ENCODE measurements at places on chromosomes 16 and 17.
A peak's percentile ranks its signal among the peaks of the same experiment; 100 is the strongest.

DNA sequence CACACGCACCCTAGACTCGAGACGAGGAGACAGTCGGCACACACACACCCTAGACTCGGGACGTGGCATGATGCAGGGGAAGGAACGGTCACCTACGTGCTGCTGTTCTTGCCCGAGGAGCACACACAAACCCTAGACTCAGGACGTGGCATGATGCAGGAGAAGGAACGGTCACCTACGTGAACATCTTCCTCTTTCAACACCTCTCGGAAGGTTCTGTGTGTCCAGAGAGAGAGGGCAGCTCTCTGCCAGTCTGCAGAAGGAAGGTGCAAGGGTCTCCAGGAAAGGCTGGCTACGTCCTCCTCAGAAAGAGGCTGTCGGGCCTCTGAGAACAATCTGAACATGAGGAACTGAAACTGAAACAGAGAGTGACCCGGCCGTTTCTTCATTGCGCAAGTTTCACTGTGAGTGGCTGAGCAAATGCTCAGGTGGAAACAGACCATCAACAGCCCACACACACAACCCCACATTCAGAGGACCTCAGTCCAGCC lies 43.4 kb downstream of the ZNF276 start:
- no peak for DNase-seq

- DNase-seq, result no peak
Measured at GRCh38 chr16:49747654-49748053, 108.3 kb downstream of the ZNF423 start.

DNA sequence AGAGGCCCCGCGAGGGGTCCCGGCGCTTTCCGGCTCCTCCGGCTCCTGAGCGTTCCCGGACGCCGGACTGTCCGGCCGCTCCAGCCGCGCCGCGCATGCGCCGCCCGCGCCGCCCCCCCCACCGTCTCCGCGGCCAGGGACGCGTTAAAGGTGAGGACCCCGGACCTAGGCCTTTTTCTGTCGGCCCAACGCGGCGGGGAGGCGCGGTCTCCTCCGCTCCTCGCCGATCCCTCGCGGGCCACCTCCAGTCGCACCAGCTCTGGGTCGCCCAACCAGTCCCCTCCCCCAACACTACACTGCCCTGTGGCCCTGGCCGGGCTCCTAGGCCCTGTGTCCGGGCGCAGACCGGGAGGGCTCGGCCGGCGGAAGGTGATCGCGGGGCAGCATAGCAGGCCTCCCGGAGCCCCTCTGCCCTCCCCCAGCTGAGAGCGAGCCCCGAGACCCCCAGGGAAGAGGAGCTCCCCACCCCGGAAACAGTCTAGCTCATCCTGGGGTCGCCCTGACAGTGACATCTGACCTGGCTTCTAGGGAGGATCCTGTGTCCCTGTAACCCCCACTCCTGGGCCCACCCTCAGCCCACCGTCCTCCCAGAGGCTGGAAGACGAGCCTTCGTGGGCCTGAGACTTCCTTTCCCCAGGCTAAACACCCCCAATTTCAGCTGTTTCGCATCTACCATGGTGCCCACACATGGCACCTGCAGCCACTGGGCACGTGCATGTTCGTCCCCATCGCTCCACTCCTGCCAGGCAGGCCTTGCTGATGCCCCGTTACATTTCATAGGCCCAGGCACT lies 14.7 kb upstream of the BCAR1 start:
- peak; percentile 82 for DNase-seq

DNA sequence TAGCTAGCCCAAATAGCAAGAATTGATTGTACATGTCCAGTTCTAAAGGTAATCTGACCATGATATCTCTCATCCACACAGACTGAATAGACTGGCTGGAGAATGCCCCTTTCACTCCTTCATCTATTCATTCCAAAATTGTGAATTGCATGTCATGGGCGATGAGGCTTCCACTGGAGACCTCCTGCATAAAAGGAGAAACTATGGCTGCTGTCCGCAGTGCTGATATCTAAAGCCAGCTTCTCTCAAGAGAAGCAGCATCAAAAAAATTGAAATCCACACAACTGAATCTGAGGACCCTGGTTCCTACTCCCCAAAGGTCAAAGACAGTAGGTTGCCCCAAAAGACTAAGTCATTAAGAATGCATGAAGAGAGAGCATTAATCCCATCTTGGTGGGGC lies 7.9 kb upstream of the SCNN1G start:
- peak; percentile 35 for DNase-seq

GRCh38 chr16:74738113-74738541 lies 36.5 kb downstream of the FA2H start:
- DNase-seq, result peak; percentile 23

DNA sequence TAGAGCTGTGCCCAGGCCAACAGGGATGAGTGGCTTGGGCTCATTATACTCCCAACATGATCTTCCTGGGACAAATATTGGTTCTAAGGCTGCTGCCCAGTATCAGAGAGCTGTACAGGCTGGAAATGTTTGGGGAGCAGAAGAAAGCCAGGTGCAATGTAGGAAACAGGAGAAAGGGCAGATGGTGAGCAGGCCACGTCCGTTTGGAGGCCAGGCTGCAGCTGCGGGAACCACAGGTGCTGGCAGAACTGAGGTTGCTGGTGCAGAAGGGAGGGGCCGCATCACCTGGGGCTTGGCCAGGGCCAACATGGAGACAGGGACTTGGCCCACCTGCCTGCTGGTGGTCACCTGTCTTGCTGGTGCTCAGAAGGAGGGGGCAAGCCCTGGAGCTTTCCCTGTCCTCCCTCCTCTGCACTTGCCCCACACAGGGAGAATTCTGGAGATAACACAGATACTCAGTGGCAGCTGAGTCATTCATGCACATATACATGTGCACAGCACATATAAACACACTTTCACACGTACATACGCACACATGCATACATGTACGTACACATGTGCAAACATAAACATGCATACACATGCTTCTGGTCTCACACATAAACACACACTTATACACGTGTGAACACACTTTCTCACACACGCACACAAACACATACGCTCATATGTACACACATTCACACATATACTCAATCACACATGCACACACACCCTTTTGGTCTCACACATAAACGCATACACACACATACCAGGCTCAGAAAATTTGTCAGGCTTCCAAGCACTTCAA lies 67.7 kb downstream of the WSCD1 start:
- no peak for DNase-seq

GRCh38 chr17:69916761-69917160 lies 158.3 kb upstream of the KCNJ16 start:
- no peak for DNase-seq

GRCh38 chr16:3121851-3122467 lies 9.6 kb downstream of the ZNF205 start:
- DNase-seq, result no peak

GRCh38 chr17:35546487-35546886 lies 9.0 kb upstream of the SLFN12L start:
- DNase-seq, result no peak

GRCh38 chr16:61937646-61938045 lies 98.6 kb downstream of the CDH8 start:
- DNase-seq, result no peak

DNA sequence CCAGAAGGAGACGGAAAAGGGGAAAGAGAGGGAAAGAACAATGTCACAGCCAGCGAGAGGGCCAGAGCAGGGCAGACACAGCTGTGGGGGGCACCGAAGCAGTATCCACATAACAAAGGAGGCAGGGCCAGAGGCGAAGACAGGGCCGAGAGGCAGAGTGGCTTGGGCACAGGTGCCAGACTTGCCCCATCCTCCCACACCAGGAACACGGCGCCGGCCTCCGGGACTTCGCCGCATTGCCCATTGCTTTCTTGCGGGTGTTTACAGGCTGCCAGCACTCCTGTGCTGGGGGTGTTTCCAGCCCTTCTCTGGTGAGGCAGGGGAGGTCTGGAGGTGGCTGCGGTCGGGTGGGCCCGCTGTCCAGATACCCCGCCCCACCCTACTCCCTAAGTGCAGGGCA lies 78.0 kb downstream of the ENGASE start:
- no peak for DNase-seq

GRCh38 chr16:30184891-30185682 lies 1.7 kb downstream of the CORO1A start:
- no peak for DNase-seq

DNA sequence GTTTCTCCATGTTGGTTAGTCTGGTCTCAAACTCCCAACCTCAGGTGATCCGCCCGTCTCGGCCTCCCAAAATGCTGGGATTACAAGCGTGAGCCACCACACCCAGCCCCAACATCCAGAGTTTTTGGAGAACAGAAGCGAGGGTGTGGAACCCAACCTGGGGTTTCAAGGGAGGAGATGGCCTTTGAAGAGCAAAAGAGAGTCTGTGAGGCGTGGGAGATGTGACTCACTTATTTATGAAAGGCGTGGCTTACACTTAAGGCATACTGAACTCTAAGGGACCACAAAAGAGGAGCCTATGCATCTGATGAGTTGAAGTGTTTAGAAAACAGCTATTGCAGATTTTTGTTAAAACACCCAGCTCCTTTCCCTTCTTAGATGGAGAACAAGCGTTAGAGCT lies 18.9 kb downstream of the ARSG start:
- DNase-seq, result no peak

- DNase-seq, result peak; percentile 63
Measured at GRCh38 chr17:28744972-28745785, 1.4 kb downstream of the TRAF4 start.

GRCh38 chr17:80656590-80656989 lies 112.0 kb downstream of the RPTOR start:
- no peak for DNase-seq

DNA sequence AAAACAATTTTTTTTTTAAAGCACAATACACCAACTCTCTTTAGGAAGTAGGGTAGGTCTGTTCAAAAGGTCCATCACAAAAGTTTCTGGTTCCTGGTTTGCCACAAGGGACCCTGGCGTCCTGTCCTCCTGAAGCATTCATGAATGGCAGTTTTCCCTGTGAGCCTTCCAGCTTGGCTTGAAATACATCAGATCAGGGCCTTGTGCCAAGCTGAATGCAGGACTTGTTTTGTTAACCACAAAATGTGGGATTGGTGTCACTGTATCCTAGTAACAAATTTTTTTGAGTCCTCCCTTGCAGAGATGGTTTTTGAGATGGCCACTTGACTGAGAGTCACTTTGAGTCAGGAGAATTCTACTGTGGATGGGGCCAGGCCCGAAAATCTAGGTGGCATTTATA lies 3.9 kb downstream of the GNAO1 start:
- peak; percentile 79 for DNase-seq

DNA sequence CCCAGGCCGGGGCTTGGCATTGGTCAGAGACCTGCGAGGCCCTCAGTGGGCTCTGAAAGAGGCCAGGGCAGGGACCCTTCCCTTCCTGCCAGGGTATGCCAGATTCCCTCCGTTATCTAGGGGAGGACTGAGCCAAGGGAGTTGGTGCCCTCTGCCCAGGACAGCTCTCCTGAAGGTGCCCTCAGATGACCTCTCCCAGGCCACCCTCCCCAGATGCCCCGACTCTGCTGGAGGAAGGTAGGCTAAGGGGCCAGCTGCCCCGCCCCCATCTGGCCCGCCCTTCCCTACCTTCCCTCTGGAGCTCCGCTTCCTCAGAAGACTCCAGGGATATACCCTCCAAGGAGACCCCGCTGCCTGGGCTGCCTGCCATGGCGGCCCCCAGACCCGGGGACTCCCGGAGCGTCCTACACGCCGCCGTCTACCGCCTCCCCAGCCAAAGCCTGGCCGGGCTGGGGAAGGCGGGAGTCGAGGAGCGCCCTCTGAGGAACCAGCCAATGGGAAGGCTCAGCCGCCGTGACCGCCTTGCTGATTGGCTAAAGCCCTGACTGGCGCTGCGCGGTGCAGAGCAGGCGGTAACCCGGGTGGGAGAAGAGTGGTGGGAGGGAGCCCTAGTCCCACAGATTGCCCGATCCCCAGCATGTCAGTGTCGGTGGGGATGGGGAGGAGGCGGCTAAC lies 7.0 kb downstream of the MPP2 start:
- peak; percentile 87 for DNase-seq

- DNase-seq, result no peak
Measured at GRCh38 chr16:47486856-47487255, 25.7 kb downstream of the PHKB start.

DNA sequence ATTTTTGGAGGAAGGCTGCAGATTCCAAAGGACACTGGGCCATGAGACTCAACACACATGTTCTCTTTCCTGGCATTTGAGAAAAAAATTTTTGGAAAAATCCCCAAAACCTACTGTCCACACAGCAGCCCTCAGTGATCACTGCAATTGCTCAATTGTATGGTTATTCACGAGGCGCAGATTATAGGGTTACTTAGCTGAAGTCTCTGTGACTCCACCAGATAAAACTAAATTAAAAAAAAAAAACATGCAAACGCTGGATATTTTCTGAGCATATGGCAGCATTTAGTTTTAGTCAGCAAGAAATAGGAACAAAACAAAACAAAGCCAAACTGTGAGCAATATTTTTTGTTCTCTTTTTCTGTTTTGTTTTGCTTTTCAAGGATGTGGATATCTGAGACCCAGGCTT lies 83.8 kb upstream of the FAM20A start:
- DNase-seq, result no peak

- no peak for DNase-seq
Measured at GRCh38 chr17:76922967-76923366, 54.8 kb downstream of the MGAT5B start.

DNA sequence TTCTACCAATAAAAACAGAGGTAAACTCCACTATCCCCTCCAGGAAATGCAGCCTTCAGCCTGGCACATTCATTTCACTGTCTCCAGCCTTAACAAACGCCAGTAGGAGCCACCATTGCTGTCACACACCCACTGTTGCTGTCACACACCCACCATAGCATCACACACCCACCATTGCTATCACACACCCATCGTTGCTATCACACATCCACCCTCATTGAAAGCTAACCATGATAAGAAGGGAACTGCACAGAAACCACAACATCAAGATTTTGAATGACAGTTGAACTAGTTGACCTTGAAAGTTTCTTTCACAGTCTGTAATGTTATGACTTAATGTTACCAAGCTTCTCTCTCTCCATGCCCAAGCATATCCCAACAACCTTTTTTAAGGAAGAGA lies 38.1 kb downstream of the SHCBP1 start:
- no peak for DNase-seq

DNA sequence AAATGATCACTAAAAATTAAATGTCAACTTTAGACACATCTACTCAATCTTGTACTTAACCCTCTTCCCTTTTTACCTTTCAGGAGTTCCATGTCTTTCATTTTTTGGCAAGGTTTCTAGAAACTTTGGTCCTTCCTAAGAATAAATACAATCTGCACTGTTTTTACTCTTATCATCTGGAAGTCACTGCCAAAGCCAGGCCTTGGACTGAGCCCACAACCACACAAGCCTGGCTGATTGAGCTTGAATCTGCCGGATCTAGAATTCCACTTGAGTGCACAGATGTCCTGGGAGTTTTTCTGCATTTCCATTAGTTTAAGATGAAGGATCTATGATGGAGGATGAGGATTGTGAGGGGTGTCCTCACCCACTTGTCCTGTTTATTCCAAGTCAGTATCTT lies 126.1 kb downstream of the VPS53 start:
- no peak for DNase-seq

- DNase-seq, result peak; percentile 25
Measured at GRCh38 chr17:58452738-58453137, 35.4 kb upstream of the RNF43 start.

GRCh38 chr16:12289175-12290063 lies 312.9 kb downstream of the SNX29 start:
- DNase-seq, result no peak

GRCh38 chr17:34511265-34511664 lies 68.1 kb upstream of the TMEM132E start:
- DNase-seq, result no peak

GRCh38 chr17:37123941-37124820 lies 175.4 kb downstream of the AATF start:
- DNase-seq, result no peak
